Ovary (tissue), 10 donors: ENCODE measurements at places on chromosomes 5 and 9. TPM values are rescaled to one million over a fixed set of nuclear protein-coding genes. Genes with fewer than 3 reads are reported as not detected.

- no peak for DNase-seq
Measured at GRCh38 chr5:158812408-158812807, 287.3 kb downstream of the EBF1 start.

DNA sequence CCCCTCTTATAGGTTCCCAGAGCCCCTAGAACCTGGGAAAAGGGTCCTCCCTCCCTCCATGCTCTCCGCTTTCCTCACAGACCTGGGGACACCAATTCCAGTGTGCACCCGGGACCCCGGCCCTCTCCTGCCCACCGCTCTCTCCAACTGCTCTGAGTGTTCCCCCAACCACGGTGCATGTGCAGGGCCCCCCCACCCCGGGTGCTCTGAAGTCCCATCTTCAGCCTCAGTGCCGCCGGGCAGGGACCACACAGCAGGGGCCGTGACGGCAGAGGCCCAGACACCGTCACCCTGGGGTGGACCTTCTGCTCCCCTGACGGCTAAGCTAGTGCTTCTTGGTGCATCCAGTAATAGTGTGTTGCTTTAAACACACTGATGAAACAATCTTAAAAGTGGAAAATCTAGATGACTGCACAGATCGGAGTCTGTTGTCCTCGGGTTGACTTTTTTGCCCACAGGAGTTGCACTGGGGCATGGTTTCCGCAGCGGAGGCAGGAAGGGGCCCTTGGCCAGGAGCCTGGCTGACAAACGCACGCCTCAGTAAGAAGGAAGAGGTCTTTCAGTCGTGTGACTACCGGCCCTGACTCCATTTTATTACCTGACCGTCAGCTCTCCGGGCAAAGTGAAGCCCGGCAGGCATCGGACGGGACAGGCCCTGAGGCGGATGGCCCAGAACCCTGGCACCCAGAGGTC is 36.2 kb upstream of the SLC6A3 start:
- no peak for DNase-seq

ITGA2 gene
- 0.86 TPM for polyA plus RNA-seq

GRCh38 chr5:75510417-75510835 is 1.0 kb downstream of the CERT1 start:
- no peak for DNase-seq

GRCh38 chr9:126886034-126886822 is 25.8 kb downstream of the ZBTB34 start:
- no peak for DNase-seq

CDK9 gene
- 71.7 TPM for polyA plus RNA-seq

- DNase-seq, result no peak
Measured at GRCh38 chr5:41747301-41747700, 122.9 kb downstream of the OXCT1 start.

HTR1A gene
- polyA plus RNA-seq, result 0.10 TPM

DNA sequence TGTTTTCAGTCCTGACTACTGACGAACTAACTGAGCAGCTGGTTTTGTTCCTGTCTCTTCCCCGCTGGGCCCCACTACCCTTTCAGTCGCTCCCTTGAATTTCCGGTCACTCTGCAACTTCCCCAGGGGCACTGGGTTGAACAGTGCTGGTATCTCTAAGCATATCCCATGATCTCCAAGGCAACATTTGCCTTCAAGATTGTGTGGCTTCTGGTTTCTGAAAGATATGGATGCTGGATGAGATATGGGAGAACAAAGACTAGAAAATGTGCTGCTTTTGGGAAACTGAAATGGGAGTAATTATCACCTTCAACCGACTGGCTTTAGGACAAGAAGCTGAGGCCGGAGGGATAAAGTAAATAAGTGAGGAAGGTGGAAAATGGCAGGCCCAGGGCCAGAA is 258.2 kb upstream of the PIK3R1 start:
- no peak for DNase-seq

DNA sequence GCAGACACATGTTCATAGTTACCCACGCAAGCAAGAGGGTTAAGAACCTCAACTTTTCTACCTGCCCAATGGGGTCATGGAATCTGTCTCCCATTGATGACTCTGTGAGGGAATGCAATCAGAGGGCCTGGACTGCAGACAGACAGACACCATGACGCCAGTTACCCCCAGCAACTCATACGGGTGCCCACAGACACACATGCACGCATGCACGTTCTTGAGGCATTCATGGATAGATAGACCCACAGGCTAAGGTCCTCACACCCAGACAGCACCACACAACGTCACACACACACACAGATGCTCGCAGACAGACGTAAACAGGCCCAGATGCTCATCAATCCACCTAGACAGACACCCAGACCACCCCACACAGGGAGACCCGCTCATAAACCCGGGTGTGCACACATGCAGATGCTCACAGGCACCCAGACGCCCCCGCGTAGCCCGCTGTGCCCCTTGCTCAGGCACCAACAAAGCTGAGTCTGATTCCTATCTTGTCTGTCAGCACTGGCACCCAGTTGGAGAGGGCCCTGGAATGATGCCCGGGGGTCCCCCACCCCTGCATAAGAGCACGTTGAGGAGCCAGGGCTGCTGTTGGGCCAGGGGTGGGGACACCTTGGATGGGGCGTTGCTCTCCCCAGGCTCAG is 23.6 kb downstream of the LHX2 start:
- no peak for DNase-seq

DNA sequence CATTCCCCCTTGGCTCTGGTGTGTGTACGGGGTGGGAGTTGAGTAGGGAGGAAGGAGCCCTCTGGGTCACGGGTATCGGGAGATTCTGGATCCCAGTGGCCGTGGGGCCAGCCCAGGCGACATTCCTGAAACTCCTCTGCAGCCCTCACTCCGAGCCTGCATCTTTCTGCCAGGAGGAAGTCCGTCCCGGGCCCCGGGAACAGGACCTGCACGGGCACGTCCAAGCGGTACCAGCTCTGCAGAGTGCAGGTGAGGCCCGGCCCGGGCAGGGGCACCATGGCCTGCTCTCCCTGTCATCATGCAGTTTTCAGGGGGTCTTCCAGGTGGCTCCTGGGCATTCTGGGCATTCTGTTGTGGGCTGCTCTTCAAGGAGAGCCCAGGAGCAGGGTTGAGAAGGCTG is 3.7 kb downstream of the ADAMTSL2 start:
- DNase-seq, result no peak

SLC6A18 gene
- not detected for polyA plus RNA-seq

GRCh38 chr5:55324815-55325418 is 17.1 kb downstream of the MTREX start:
- DNase-seq, result no peak

PTGDS gene
- polyA plus RNA-seq, result 43.1 TPM

PCSK1 gene
- 0.16 TPM for polyA plus RNA-seq

QSOX2 gene
- polyA plus RNA-seq, result 5.6 TPM

BRD3 gene
- polyA plus RNA-seq, result 17.1 TPM

GRCh38 chr5:16245956-16246355 is 66.4 kb upstream of the MARCHF11 start:
- DNase-seq, result no peak

DNA sequence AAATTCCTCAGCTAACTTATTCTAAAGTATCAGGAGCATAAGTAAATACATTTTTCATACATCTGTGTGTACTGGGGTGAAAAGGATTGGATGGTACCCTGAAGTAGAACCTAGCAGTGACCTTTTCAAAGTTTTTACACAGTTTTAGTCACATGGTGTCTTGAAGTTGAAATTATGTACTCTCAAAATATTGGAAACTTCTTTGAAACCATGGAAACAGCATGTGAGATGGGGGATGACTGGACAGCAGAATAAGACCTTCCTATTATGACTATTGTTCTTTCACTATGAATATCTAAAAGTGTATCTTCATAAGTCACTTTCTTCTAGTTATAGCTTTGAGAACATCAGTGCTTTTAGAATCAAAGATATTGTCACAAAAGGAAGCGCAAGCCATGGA is 301.5 kb upstream of the ELAVL2 start:
- DNase-seq, result no peak

DNA sequence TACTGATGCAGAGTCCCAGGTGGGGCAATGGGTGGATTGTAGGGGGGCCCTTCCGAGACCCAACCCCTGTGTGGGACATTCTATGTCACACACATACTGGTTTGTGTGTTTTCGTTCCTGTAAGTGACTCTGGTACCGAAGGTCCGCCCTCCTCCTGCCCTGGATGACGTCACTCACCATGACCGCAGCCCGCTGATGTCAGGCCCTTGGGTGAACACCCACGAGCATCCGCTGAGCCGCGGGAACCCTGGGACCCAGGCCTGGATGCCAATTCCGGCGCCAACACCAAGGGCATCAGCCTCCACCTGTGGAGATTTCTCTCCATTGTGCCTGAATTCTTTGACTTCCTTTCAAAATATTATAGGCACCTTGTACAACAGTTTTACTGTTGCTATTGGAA is 184.3 kb downstream of the MTRR start:
- DNase-seq, result no peak

DNA sequence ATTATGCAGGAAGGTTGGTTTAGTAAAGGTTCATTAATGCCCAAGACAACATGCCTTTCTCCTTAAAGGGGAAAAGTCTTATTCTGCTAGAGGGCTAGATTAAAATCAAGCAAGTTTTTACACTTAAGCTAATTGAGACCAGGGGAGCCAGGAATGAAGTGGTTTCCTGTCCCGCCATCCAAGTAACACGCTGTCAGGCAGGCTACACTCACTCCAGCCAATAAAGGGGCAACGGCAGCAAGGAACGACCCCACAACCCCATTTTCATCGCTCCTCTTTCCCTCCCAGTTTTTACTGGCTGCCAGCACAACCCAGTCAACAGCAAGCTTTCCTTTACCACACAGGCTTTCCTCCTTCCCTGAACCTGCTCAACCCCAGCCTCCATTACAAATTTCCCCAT is 225.1 kb downstream of the DCP2 start:
- DNase-seq, result no peak
